Breast epithelium (tissue), 4 donors: ENCODE measurements at places on chromosomes 4 and X.

GRCh38 chr4:27568236-27568951, 707.8 kb downstream of the STIM2 start:
- no peak for DNase-seq

- no peak for DNase-seq
Observed at GRCh38 chr4:19809989-19810388, 441.7 kb upstream of the SLIT2 start.

DNA sequence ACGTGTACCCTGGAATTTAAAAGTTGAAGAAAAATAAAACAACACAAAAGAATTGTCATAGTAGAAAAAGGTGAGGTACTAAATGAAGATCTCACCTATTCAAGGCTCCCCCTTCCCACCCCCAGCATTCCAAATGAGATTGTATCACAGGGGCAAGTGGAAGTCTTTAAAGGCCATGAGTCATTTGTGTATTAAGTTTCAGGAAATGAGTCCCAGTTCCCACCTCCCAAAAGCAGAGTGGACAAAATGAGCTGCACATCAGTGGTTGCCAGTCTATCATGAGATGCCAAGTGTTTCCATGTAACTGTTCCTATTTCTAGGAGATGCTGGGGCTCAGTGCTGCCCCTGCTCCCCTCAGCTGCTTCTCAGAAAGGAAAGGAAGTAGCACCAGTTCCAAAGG, 20.1 kb downstream of the ARHGEF9 start:
- DNase-seq = no peak

DNA sequence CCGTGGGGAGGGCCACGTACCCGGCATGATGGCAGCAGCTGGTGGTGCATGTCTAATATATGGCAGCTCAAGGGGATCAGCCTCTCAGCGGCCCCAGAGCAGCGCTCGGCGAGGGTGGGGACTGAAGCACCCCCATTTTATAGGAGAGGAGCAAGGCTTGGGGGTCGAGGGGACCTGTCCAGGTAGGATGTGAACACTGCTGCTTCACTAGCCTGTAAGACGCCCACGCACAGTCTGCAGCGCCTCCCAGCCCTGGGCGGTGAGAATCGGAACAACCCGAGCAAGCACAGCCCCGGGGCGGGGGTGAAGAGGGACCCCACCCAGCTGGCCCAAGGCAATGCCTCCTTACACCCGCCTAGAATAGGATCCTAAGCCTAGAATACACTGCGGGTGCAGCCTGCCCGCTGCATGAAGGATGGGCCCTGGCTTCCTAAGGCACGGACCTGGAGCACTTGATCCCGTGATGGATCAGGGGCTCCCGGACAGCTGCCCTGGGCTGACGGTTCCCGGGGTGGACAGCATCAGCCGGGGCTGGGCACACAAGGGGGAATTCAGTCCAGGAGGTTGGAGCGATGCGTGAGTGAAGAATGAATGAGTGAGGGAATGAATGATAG, 17.6 kb downstream of the ADRA2C start:
- DNase-seq = no peak

DNA sequence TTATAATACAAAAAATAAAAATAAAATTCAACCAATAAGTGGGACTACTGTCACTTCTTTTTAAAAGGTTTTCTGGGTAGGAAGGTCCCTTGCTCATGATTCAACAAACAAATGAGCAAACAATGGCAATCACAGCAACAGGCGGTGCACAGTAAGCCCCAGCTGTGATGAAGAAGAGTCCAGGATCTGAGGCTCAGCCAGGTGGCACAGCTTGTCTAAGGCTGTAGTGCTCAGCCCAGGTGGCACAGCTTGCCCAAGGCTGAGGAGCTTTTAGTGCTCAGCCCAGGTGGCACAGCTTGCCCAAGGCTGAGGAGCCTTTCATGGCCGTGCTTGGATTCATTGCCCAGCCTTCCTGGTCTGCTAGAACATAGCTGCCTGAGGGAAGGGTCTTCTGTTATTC, 75.0 kb downstream of the ZFYVE28 start:
- DNase-seq = peak; percentile 2

DNA sequence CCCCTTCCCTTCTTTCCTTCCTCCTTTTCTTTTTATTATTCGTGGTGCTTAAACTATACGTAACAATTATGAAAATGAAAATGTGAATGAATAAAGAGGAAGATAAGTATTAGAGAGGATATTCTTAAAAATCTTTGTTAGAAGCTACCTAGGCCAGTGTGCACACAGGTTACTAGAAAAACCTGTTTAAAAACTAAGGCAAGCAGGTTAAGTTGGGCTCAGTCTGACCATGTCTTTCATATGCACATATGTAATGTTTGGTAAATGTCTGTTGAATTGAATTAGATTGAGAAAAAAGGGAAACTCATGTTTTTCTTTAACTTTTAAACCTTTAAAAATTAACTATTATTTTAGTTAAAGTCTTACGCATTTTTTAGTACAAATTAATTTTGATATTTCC, 7.8 kb downstream of the SHROOM3 start:
- no peak for DNase-seq

DNA sequence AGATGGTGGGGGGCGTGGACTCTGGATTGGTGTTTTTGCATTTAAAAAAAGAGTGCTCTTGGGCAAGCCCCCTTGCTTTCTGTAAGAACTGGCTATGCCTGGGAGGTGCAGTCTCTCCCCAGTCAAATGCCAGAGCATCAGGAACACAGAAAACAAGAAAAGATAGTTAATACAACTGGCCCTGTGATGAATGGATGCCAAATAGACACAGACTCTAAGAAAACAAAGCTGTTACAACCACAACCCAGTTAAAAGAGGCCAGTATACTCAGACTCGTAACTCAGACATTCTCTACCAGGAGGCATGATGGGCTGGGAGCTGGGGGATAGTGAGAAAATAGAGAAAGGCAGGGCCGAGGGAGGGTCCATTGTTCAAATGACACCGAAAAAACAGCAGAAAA, 32.5 kb upstream of the C1QTNF7 start:
- DNase-seq = no peak

GRCh38 chr4:25559508-25559907, 96.1 kb upstream of the SLC34A2 start:
- no peak for DNase-seq

GRCh38 chr4:74501579-74501978, 56.6 kb downstream of the AREG start:
- DNase-seq = no peak

DNA sequence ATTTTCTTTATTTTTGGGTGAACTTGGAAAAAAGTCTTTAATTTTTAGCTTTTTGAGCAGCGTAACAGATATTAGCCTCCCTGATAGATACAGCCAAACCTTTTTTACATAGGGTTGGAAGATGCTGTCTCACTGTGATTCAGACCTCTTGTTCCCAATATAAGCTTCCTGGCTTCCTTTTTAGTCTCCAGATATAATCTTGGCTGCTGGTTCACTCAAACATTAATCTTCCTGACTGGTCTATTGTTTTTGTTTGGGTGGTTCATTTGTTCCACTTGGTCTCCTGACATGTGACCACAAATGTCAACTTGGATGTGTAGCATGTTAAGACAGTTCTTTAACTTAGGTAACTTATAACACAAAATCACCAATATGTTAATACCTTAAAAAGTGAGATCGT, 23.0 kb downstream of the RPA4 start:
- no peak for DNase-seq

DNA sequence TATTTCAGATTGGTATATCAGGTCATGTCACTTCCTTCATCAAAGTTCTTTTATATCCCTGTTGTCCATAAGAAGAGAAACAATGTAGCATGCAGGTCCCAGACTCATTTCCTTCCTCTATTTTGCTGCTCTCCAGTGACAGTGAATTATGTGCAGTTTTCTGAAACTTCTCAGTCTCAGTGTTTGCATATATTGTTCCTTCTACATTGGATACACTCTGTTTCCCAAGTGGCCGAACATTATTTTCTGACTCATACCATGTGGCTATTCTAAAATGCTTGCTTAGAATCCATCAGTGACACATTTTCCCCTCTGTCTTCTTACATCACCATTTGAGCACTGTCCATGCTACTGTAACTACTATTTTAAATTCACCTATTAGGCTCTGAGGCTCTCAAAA, 305.7 kb downstream of the PDHA2 start:
- no peak for DNase-seq

- no peak for DNase-seq
Observed at GRCh38 chr4:128303986-128304385, 16.4 kb upstream of the PGRMC2 start.
